H7 (cell line): ENCODE measurements at places on chromosomes 6 and 20. TPM values are rescaled to one million over a fixed set of nuclear protein-coding genes. Genes with fewer than 3 reads are reported as not detected.

DNA sequence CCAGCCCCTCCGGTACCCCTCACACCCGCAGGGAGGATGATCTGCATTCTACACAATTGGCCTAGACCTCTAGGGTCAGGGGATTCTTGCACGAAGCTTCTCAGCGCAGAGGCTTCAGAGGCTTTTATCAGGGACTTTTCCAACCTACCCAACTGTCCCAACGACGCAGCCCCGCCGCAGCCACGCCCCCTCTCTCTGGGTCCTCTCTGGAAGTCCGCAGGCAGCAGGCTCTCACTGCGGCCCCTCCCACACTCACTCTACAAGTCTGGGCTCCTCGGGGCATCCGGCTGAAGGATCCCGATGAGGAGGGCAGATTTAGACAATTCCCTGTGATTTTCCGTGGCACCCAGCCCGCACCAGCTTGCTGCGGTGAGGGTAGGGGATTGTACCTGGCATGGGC, 227.7 kb upstream of the RNF24 start:
- peak; percentile 86 for DNase-seq

Gene SIRPB2
- total RNA-seq = not detected in 2 replicates

DNA sequence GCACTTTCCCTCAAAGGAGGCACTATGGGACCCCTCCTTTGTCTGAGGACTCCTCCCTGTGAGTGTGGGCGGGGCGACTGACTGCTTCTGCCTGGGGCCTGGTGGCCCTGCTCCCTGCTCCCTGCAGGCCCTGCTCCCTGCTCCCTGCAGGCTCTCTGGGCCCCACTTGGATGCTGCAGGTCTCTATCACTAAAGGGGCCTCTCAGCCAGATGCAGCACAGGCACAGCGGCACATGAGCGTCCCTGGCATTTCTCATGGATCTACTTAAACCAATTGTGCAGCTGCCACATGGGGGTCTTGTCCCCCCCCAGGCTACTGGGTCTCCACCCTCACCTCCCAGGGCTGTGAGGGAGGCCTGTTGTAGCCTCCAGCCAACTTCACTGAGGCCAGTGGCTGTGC, 7.8 kb downstream of the EEF1A2 start:
- no peak for DNase-seq

- DNase-seq = no peak
Measured at GRCh38 chr6:68740828-68741500, 105.9 kb downstream of the ADGRB3 start.

- DNase-seq = no peak
Measured at GRCh38 chr6:135817035-135817434, 34.5 kb upstream of the PDE7B start.

DNA sequence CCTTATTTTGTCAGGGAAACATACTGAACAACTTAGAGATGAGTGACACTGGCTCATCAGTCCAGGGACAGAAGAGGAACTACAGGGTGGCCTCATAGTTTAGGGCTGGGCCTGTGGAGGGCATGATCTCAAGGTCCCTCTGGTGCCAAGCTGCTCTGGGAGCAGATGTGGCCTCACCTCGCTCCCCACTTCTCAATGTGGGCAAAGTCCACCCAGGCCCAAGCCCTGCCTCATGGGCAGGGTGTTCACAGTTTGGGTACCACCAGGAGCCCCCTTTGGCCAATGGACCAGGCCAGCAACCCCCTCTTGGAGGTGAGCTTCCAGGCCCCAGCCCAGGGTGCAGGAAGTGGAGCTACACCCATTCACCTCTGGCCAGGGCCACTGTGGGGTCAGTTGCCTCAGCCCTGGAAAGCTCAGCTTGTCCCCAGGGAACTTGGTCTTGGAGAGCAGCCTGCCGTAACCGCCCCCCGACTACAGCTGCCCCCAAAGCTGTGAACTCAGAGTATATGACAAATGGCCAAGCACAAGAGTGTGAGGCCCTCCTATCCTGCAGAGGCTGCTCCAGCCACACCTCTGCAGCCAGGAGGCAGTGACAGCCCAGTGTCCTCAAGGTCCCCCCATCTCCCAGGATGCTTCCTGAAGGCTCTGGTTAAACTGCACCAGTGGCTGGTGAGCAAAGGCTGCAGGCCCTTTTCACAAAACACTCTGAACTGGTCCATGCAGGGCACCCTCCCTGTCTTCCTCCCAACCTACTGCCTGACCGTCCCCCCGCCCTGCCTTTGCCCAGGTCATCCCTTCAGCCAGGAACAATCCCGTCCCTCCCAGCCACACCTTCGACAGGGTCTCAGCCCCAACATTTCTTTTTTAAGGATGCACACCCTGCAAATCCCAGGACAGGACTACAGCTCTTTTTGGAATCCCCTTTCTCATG, 3.6 kb downstream of the ADISSP start:
- peak; percentile 17 for DNase-seq

DNA sequence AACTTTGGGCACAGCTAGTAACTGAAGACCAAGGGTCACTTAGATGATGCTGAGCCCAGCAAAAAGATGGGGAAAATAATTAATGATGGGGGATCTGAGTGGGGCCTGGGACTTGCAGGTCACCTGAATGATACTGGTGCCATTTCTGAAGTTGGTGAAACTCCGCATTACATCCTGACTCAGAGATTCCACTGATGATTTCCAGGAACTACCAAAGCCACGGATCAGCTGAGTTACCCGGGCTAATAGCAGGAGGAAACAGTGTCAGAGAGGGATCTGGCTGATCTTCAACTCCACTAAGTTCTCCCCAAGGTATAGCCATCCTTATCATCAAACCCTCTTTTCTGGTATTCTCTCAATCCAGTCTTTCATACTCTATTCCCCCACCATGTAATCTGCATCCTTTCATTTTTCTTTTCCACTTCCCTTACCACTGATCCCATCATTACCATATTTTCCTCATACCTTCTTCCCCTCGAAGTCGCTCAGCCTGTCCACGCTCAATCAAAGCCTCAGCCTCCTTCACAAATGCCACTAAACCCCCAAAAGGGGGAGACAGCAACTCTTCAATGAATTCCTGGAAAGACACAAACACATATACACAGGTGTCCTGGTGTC, 20.2 kb downstream of the VPS52 start:
- DNase-seq = no peak

DNA sequence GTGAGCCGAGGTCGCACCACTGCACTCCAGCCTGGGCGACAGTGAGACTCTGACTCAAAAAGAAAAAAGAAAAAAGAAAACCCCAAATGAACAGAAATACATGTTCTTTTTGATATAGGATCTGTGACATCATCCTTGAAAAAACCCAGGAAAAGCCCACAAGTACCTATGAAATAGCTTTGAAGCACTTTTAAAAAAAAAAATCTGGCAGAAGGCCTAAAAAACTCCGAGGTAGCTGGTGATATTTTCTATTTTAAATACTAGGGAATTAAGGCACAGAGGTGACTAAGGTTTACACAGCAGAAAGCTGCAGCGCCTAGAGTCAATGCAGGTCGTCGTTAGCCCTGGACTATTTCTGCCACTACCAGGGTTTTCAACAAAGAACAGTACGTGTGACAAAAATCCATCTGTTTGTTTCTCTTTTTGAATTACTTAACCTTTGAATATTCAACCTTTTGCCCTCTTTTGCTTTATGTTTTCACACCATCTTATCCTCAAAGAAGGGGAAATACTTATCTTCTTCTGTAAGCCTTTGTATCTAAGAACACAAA, 39.4 kb upstream of the EEF1A1 start:
- DNase-seq = no peak

Gene TRIM31
- not detected in 2 replicates for total RNA-seq

- DNase-seq = no peak
Measured at GRCh38 chr6:121951918-121952379, 447.5 kb upstream of the HSF2 start.

DNA sequence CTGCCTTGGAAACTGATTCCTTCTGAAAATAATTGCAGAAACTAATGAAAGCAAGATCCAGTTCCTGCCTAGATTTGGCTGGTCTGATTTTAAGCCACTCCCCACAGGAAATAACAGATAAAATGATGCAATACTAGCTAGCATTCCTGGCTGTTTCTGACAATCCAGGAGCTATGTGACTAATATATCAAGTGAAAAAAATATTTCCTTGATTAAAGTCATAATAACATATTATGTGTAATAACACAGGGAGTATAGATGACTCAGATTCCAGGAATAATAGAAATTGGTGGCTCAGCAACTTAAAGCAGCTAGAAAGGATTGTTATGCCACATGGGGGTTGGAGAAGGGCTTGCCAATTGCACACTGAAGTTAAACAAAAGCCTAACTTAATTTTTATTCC, 182.7 kb upstream of the SALL4 start:
- peak; percentile 56 for DNase-seq

DNA sequence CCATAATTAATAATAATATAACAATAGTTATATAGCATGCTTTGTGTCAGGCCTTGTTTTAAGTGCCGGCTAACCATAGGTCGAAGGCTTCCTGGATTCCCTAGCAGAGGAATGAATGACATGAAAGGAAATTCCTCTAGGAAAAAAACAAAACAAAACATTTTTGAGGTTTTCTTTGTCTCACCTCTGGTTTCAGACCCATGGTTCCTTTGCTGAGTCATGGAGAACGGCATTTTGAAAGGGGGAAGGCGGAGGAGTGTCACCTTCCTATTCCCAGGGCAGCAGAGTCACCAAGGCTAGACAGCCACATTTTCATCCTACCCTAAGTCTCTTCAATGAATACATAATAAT, 25.3 kb upstream of the CCND3 start:
- DNase-seq = peak; percentile 60

Gene TFAP2D
- total RNA-seq = not detected in 2 replicates

Gene BMP2
- 5.9 and 13.0 TPM in 2 replicates for total RNA-seq

DNA sequence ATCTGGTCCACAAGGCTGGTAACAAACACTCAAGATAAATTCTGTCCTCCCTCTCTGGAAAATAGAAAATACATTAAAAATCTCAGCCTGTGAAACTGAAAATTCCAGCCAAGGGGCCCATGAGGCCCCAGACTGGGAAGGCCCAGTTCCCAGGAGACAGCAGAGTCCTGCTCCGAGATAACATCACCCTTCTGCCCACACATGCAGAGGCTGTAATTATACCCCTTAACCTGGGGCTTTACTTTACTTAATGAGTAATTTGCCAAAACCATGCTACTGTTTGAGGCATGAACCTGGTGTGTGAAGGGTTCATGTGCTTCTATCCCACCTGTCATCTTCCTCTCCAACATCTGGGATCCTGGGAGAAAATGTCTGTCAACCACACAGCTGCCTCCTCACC, 398.9 kb upstream of the SULF2 start:
- no peak for DNase-seq

- peak; percentile 96 for DNase-seq
Measured at GRCh38 chr20:52105442-52106422, 85.8 kb downstream of the ZFP64 start.

Gene RANBP9
- total RNA-seq = 23.6 and 30.7 TPM in 2 replicates

DNA sequence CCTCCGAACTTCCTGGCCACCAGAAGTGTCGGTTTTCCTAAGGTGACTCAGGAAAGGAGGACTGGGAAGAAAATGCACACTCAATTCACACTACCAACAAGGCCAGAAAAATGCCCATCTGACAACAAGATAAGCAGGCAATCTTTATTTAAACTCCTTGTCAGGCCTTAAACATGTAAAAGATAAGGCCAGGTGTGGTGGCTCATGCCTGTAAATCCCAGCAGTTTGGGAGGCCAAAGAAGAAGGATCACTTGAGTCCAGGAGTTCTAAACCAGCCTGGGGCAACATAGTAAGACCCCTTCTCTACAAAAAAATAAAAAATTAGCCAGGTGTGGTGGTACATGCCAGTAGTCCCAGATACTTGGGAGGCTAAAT, 7.6 kb upstream of the ID1 start:
- no peak for DNase-seq

DNA sequence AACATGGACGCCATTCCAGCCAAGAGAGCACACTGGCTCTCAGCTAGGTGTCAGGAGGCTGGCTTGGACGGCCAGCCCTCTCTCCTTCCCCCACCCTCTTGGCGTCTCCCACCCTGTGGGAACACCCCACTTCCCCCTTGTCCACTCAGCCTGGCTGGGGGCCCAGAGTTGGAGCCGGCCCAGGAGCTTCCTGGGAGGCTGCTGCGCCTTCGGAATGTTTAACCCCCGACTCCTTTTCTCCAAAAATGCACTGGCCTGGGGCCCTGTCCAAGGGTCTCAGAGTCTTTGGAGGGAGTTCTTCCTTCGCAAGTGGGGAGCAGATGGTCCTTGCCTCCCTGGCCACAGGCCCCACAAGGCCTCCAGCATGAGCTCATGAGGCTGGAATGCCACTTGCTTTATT, 4.1 kb downstream of the ADAM33 start:
- DNase-seq = no peak

DNA sequence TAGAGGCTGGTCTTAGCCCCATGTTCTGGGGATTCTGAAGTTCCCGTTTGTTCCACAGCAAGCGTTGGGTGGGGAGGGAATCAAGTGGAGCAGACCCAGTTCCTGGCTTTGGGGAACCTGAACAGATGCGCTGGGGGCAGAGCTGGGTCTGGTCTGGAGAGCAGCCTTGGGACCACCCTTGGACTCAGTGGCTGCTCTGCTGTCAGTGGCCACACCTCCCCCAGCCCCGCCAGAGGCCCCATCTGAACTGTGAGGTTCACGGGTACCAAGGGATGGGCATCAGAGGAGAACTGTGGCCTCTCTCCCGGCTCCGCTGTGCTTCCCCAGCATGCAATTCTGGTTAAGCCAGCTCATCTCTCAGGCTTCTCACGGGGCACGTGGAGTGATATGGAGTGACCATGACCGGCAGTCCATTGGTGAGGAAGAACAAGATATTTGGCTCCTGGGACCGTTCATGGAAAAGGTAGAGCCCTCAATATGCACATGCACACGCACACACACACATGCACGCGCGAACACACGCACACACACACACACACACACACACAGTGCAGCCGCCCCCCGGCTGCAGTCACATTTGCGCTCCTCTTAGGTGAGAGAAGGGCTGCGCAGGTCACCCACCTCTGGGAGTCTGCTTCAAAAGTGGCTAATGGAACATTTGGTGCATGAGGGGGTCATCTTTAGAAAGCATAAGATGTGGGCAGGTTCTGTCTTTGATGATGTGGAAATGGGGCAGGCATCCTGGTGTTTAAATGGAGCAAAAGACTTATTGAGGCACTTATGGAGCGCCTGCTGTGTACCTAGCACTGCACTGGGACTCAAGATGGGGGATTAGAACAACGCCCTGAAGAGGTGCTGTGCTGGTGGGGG, 6.0 kb downstream of the DLGAP4 start:
- DNase-seq = peak; percentile 40

- DNase-seq = no peak
Measured at GRCh38 chr6:95279616-95280015, 297.7 kb upstream of the MANEA start.

DNA sequence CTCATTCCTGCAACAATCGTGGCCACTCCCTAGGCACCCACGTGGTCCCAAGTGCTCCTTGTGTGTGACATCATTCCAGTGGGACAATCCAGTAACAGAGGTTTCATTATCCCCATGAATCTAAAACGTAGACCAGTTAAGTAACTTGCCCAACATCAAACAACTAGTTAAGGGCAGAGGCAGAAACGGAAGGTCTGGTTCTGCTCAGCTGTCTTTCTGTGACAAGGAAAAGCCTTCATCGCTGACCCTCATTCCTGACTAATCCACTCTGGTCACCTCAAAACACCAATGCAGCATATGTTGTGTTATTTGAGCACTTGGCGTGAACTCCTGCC, 261.4 kb upstream of the JARID2 start:
- no peak for DNase-seq

DNA sequence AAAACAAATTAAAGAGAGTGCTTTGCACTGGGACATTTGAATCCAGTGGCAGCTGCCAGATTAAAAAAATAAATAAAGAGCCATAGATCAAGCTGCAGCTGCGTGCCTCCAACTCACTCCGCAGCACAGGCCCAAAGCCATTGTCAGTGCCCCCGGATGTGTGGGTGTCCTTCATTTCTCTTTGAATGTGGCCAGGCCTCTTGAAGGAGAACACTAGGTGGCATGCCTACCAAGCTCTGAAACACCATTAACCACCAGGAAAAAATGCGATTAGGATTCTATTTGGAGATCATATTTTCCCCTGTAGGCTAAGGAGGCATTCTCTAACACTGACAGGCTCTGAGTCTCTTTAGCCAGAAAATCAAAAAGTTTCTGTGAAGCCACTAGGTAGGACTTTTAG, 549.8 kb downstream of the PRKN start:
- DNase-seq = peak; percentile 10
